Daoy (cell line): ENCODE measurements at places on chromosomes 3 and 15. TPM values are rescaled to one million over a fixed set of nuclear protein-coding genes. Genes with fewer than 3 reads are reported as not detected.

- no peak for DNase-seq
Measured at GRCh38 chr3:94460931-94461330, 398.1 kb downstream of the NSUN3 start.

- DNase-seq, result no peak
Measured at GRCh38 chr15:68623301-68623892, 44.6 kb downstream of the CORO2B start.

- DNase-seq, result no peak
Measured at GRCh38 chr15:100692246-100692645, 89.9 kb downstream of the ASB7 start.

- DNase-seq, result peak; percentile 48
Measured at GRCh38 chr15:56919609-56920366, 1.3 kb downstream of the TCF12 start.

Gene OR5K2
- not detected in 2 replicates for total RNA-seq

DNA sequence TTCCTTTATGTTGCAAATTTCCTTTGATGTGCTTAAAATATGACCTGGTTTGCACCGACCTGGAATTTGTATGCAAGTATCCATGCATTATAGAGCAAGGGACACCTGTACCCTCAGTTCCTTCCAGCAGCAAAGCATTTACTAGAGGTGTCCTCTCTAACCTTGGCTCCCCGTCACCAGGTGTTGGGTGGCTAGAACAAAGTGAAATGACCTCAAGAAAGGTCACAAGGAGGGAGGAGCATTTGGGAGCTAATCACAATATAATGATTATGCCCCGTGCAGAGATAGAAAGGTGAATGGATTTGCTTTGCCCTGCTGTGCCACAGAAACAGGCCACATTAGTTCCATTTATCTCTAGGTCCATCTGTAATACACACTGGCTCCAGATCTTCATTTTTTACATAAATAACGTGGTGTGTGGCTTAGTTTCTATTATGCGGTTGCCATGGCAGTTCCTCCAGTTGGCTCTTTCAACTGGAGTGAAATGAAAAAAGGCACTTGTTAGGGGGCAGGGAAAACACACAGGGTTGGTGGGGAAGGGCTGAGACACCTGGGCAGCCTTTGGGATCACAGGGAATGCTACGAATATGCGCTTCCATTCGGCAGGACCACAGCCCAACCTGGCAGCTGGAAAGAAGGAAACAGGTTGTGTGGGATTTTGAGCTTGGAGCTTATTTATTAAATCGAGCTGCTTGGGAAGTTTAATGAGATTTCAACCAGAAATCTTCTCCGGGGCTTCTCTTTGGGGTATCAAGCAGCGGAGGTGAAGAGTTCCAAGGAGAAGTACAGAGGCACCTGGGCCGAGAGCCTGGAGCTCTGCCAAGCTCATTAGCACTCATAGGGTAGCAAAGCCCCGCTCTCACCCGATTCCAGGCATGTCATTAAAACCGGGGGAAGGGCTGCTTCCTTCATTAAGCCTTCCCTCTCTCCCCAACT is 233.5 kb upstream of the ST8SIA2 start:
- DNase-seq, result no peak

- no peak for DNase-seq
Measured at GRCh38 chr3:45409921-45410320, 21.5 kb downstream of the LARS2 start.

Gene LDHAL6B
- not detected in 2 replicates for total RNA-seq
